Prostate gland (tissue), 2 donors: ENCODE measurements at places on chromosomes 11 and 22. TPM values are rescaled to one million over a fixed set of nuclear protein-coding genes. Genes with fewer than 3 reads are reported as not detected.

GRCh38 chr22:40720538-40721256 is 41.4 kb downstream of the MCHR1 start:
- H3K27me3 ChIP-seq = no peaks in the 10 kb centered on the region
- no peak overlapping the region for H3K27ac ChIP-seq
- H3K4me3 ChIP-seq = no peak overlapping the region
- no peaks in the 10 kb centered on the region for H3K36me3 ChIP-seq
- DNase-seq = no peak

GRCh38 chr22:23831261-23831660 is 7.5 kb downstream of the DERL3 start:
- no peak overlapping the region for H3K27ac ChIP-seq
- no peaks in the 10 kb centered on the region for H3K36me3 ChIP-seq
- DNase-seq = no peak
- no peaks in the 10 kb centered on the region for H3K27me3 ChIP-seq

- no peak overlapping the region for H3K4me3 ChIP-seq
- no peaks in the 10 kb centered on the region for H3K27me3 ChIP-seq
- H3K27ac ChIP-seq = no peak overlapping the region
- H3K36me3 ChIP-seq = no peaks in the 10 kb centered on the region
- no peaks in the 10 kb centered on the region for H3K4me1 ChIP-seq
Measured at GRCh38 chr11:133978794-133979193, 22.0 kb upstream of the IGSF9B start.

- no peaks in the 10 kb centered on the region for H3K4me1 ChIP-seq
- no peak overlapping the region for H3K4me3 ChIP-seq
- H3K27ac ChIP-seq = peak overlapping the region; percentile 34
- no peaks in the 10 kb centered on the region for H3K36me3 ChIP-seq
- DNase-seq = peak; percentile 36
Measured at GRCh38 chr11:34600339-34601084, 20.4 kb upstream of the EHF start.

GRCh38 chr11:89433278-89433677 is 57.9 kb downstream of the NOX4 start:
- no peak for DNase-seq
- H3K36me3 ChIP-seq = no peaks in the 10 kb centered on the region
- no peak overlapping the region for H3K4me3 ChIP-seq
- H3K27me3 ChIP-seq = no peaks in the 10 kb centered on the region
- H3K4me1 ChIP-seq = no peaks in the 10 kb centered on the region

- H3K36me3 ChIP-seq = no peaks in the 10 kb centered on the region
- no peak for DNase-seq
- no peaks in the 10 kb centered on the region for H3K27me3 ChIP-seq
- H3K27ac ChIP-seq = no peak overlapping the region
Measured at GRCh38 chr11:3627291-3627690, 14.5 kb downstream of the ART5 start.

- no peak overlapping the region for H3K4me3 ChIP-seq
- no peaks in the 10 kb centered on the region for H3K36me3 ChIP-seq
- no peaks in the 10 kb centered on the region for H3K4me1 ChIP-seq
- H3K27ac ChIP-seq = no peak overlapping the region
- no peak for DNase-seq
- no peaks in the 10 kb centered on the region for H3K27me3 ChIP-seq
Measured at GRCh38 chr11:118221419-118221818, 3.4 kb downstream of the JAML start.

- H3K4me1 ChIP-seq = no peaks in the 10 kb centered on the region
- no peak for DNase-seq
- no peak overlapping the region for H3K4me3 ChIP-seq
- H3K27me3 ChIP-seq = peaks cover 3% of the 10 kb centered on the region
- H3K36me3 ChIP-seq = no peaks in the 10 kb centered on the region
Measured at GRCh38 chr11:33449798-33450197, 192.6 kb downstream of the HIPK3 start.

GRCh38 chr11:104380358-104380757 is 216.4 kb upstream of the PDGFD start:
- H3K4me3 ChIP-seq = no peak overlapping the region
- H3K27ac ChIP-seq = no peak overlapping the region
- no peaks in the 10 kb centered on the region for H3K36me3 ChIP-seq
- DNase-seq = no peak
- H3K4me1 ChIP-seq = no peaks in the 10 kb centered on the region
- H3K27me3 ChIP-seq = no peaks in the 10 kb centered on the region

- no peaks in the 10 kb centered on the region for H3K4me1 ChIP-seq
- H3K27me3 ChIP-seq = no peaks in the 10 kb centered on the region
- no peak overlapping the region for H3K27ac ChIP-seq
Measured at GRCh38 chr11:126188332-126189108, 22.9 kb downstream of the RPUSD4 start.

DNA sequence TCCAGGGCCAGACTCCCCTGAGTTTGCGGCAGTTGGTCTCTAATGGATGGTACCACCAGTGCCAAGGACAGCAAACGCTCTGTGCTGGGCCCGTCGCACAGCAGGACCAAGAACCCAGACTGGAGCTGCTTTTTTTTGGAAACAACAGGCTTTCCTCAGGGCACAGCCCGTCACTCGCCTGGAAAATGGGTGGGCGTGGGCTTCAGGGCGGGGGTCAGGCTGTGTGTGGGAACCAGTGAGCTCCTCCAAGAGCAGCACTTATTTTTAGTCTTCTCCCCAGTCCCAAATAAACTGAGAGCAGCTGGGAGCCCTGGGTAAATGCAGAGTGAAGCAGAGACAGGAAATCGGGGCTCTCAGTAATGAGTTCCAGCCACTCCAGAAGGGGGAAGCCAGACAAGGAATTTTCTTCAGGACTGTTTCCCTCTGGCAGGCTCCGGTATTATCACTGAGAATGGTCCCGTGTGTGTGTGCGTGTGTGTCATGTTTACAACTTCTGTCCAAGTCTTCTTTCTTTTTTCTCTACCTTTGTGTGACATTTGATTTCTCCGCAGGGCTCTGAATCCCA is 63.0 kb downstream of the PPFIBP2 start:
- H3K4me3 ChIP-seq = no peak overlapping the region
- peaks cover 23% of the 10 kb centered on the region for H3K4me1 ChIP-seq
- H3K27ac ChIP-seq = peak overlapping the region; percentile 76
- no peaks in the 10 kb centered on the region for H3K27me3 ChIP-seq
- H3K36me3 ChIP-seq = no peaks in the 10 kb centered on the region

DNA sequence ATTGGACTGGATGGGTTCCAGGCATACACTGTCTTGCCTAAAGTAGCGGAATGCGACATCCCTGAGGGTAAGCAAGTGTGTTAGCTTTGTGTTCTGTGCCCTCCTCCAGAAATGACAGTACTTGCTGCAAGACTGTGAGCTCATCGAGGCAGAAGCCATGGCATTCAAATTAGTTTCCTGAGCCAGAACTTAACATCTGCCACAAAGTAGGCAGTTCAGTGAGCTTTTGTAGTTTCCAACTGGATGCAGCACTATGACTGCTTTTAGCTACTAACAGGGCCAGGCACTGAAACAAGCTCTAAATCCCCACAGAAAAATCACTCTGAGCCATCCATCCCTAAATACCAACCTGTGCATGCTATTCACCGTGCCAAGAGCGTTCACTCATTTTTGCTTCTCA is 1.2 kb upstream of the FAR1 start:
- H3K27ac ChIP-seq = no peak overlapping the region
- H3K27me3 ChIP-seq = no peaks in the 10 kb centered on the region
- no peak for DNase-seq
- no peaks in the 10 kb centered on the region for H3K36me3 ChIP-seq
- no peaks in the 10 kb centered on the region for H3K4me1 ChIP-seq

- no peaks in the 10 kb centered on the region for H3K36me3 ChIP-seq
- no peak overlapping the region for H3K27ac ChIP-seq
- no peaks in the 10 kb centered on the region for H3K4me1 ChIP-seq
- no peak overlapping the region for H3K4me3 ChIP-seq
Measured at GRCh38 chr11:870418-870817, 27.8 kb downstream of the TSPAN4 start.

DNA sequence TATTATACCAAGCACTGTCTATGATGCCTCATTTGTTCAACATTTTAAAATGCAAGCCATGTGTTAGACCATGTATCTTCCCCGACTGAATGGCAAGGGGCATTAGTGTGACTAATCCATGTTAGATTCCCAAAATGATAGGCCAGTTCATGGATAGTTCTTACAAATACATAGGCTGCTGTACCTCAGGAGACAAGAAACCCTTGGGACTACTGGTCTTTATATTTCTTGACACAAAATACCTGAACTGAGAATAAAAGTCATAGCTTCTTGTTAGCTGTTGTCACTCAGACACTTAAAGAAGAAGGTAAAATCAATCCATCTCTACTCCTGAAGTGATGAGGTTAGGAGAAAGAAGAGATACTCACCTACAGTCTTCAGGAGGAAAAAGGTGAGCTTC is at the start of gene OR8D4:
OR8D4 (plus strand) TSS at position 301 of the 400 bp plus-strand sequence. CDS start 4,265 bp downstream, outside the sequence.
- no peak within 1 kb of the TSS for H3K4me3 ChIP-seq
- no peaks in the 10 kb centered on the region for H3K4me1 ChIP-seq
- no peaks in the 10 kb centered on the region for H3K36me3 ChIP-seq
- DNase-seq = no peak
- H3K27ac ChIP-seq = no peak within 1 kb of the TSS

DNA sequence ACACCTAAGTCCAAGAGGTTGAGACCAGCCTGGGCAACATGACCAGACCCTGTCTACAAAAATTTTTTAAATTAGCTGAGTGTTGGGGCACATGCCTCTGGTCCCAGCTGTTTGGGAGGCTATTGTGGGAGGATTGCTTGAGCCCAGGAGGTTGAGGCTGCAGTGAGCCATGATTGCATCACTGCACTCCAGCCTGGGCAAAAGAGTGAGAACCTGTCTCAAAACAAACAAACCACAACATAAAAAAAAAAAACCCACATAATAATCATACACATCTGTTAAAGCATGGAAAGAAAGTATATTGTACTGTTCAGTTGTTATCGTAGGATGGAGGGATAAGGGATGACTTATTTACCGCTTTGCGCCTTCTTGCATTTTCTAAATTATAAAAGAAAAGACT is 35.9 kb upstream of the GRK2 start:
- no peak overlapping the region for H3K4me3 ChIP-seq
- no peaks in the 10 kb centered on the region for H3K36me3 ChIP-seq

GRCh38 chr22:36328635-36329253 is 59.0 kb downstream of the MYH9 start:
- no peak overlapping the region for H3K4me3 ChIP-seq
- H3K27me3 ChIP-seq = no peaks in the 10 kb centered on the region
- peak; percentile 61 for DNase-seq
- H3K4me1 ChIP-seq = peaks cover 95% of the 10 kb centered on the region
- H3K36me3 ChIP-seq = no peaks in the 10 kb centered on the region

GRCh38 chr11:94884376-94884775 is 89.0 kb downstream of the CWC15 start:
- H3K36me3 ChIP-seq = no peaks in the 10 kb centered on the region
- no peak overlapping the region for H3K27ac ChIP-seq
- no peaks in the 10 kb centered on the region for H3K27me3 ChIP-seq
- no peak overlapping the region for H3K4me3 ChIP-seq

GRCh38 chr11:87859636-87860035 is 315.6 kb downstream of the RAB38 start:
- H3K4me1 ChIP-seq = no peaks in the 10 kb centered on the region
- no peak overlapping the region for H3K4me3 ChIP-seq
- no peaks in the 10 kb centered on the region for H3K27me3 ChIP-seq
- H3K27ac ChIP-seq = no peak overlapping the region
- H3K36me3 ChIP-seq = no peaks in the 10 kb centered on the region

- DNase-seq = no peak
- no peaks in the 10 kb centered on the region for H3K4me1 ChIP-seq
- H3K27ac ChIP-seq = no peak overlapping the region
- no peaks in the 10 kb centered on the region for H3K36me3 ChIP-seq
- H3K27me3 ChIP-seq = no peaks in the 10 kb centered on the region
Measured at GRCh38 chr11:126727381-126727780, 273.2 kb downstream of the KIRREL3 start.

DNA sequence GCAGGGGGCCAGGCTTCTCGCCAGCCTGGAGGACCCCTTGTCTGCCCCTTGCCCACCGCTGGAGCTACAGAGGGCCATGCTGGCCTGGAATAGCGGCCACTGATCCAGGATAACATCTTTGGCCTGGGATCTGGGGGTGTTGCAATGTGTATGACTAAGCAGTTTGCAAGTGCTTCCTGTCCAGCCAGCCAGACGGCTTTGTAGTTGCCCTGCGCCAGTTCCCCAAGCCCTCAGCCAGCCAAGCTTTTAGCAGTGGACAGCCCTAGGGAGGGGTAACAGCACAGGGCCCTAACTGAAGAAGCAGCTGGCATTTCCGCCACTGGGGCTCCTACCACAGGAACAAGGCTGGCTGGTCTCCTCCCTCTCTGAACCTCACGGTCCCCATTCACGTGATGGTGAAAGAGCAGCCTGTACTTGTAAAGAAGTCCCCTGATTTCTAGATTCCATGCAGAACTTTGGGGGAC is 32.1 kb downstream of the UQCR10 start:
- H3K36me3 ChIP-seq = peaks cover 5% of the 10 kb centered on the region
- peaks cover 34% of the 10 kb centered on the region for H3K4me1 ChIP-seq
- H3K27ac ChIP-seq = peak overlapping the region; percentile 71
- DNase-seq = peak; percentile 96
- H3K27me3 ChIP-seq = no peaks in the 10 kb centered on the region

- DNase-seq = no peak
- no peaks in the 10 kb centered on the region for H3K4me1 ChIP-seq
- H3K27me3 ChIP-seq = peaks cover 1% of the 10 kb centered on the region
- no peak overlapping the region for H3K4me3 ChIP-seq
Measured at GRCh38 chr11:119936426-119936825, 201.5 kb downstream of the TRIM29 start.

GRCh38 chr11:110434952-110435779 is 5.4 kb downstream of the FDX1 start:
- H3K27ac ChIP-seq = no peak overlapping the region
- no peak for DNase-seq
- H3K4me1 ChIP-seq = no peaks in the 10 kb centered on the region
- H3K36me3 ChIP-seq = no peaks in the 10 kb centered on the region
- H3K27me3 ChIP-seq = no peaks in the 10 kb centered on the region

GRCh38 chr11:94768602-94769541 is 716 bp downstream of the AMOTL1 start:
- peaks cover 4% of the 10 kb centered on the region for H3K4me1 ChIP-seq
- peak overlapping the region; percentile 94 for H3K27ac ChIP-seq

DNA sequence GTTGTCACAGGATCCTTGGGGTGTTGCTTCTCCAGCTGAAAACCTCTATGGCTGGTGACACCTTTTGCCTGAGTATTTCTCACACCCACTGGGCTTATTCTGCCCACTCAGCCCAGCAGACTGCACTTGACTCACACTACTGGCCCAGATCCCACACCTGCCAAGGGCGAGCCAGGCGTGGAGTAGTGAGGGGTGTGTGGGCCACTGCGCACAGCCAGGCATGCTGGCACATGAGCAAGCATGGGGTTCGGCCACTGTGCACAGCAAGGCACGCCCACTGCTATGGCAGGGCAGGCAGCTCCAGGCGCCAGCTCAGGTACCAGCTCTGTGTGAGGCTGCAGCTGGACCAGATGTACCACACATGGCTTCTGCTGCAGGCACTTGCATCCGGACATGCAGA is 116.5 kb upstream of the MTNR1B start:
- H3K4me1 ChIP-seq = no peaks in the 10 kb centered on the region
- no peak overlapping the region for H3K4me3 ChIP-seq
- no peak overlapping the region for H3K27ac ChIP-seq
- no peaks in the 10 kb centered on the region for H3K36me3 ChIP-seq
- no peaks in the 10 kb centered on the region for H3K27me3 ChIP-seq

POU2AF3 gene
- total RNA-seq = 7.7 TPM

C22orf42 gene
- not detected for total RNA-seq

NTM gene
- 7.4 TPM for total RNA-seq

PDE3B gene
- 21.1 TPM for total RNA-seq

TSPAN18 gene
- total RNA-seq = 4.1 TPM

CBLIF gene
- total RNA-seq = not detected

FGF19 gene
- not detected for total RNA-seq

ALX4 gene
- 0.17 TPM for total RNA-seq

MUC5AC gene
- total RNA-seq = 0.45 TPM

TMEM45B gene
- total RNA-seq = 11.0 TPM

TMEM191C gene
- 0.55 TPM for total RNA-seq

OR52I2 gene
- not detected for total RNA-seq
